ENCODE measurements at places on chromosomes 16 and 17.

DNA sequence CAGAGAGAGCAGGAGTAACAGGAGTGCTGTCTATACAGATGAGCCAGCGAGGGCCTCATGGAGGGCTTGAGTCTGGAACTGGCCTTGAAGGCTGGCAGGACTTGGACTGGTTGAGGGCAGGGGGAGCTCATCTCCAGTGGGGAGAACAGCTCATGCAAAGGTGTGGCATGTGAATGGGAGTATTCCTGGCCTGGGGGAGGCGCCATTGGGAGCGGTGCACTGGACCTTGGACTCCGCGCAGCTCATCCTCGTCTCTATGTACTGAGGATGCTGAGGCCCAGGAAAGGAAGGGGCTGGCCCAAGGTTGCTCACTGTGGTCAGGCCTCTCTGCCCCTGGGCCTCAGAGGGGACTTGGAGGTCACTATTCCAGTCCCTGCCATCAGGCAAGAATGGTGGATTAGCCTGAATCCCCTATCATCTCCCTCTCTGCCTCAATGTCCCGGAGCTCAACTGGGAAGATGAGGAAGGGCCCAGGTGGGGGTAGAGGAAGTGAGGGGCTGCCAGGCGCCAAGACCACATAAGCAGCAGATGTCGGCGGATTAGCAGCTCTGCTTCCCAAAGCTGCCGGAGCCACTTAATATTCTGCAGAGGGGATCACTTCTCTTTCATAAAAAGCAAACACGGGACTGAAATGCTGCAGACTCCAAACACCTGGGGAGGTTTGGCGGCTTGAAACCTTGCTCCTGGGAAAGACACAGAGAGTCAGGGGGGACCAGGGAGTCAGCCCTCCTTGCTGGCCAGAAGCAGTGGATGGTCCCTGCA, 88.9 kb downstream of the SDK2 start:
- DNase-seq, result no peak

DNA sequence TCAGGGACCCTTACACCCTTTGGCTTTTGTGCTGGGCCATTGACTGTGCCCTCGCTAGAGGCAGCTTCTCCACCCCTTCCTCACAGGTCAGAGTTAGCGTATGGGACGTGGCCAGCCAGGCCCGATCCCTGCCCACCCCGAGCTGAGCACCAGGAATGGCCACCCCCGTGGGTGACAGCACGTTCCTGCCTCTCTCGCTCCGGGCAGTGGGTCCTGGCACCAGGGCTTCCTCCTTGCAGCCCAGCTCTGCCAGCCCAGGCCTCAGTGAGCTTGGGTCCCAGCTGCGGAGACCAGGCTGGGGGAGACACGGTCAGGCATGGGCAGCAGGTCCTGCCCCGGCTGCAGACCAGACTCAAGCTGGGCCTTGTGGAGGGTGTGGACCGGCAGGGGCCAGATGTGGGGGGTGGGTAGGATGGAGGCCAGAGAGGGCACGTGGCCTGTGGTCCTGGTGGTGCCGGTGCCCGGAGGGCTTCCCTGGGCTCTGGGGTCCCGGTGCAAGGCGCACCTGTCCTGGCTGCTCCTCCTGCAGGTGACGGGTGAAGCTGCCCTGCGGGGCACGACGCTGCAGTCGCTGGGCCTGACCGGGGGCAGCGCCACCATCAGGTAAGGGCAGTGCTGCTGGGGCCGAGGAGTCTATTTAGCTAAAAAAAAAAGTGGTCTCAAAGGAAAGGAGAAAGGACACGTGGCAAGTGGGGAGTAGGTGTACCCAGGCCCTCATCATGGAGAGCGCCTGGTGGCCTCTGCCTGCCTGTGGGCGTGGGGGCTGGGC, 18.2 kb downstream of the ASPSCR1 start:
- DNase-seq, result no peak

DNA sequence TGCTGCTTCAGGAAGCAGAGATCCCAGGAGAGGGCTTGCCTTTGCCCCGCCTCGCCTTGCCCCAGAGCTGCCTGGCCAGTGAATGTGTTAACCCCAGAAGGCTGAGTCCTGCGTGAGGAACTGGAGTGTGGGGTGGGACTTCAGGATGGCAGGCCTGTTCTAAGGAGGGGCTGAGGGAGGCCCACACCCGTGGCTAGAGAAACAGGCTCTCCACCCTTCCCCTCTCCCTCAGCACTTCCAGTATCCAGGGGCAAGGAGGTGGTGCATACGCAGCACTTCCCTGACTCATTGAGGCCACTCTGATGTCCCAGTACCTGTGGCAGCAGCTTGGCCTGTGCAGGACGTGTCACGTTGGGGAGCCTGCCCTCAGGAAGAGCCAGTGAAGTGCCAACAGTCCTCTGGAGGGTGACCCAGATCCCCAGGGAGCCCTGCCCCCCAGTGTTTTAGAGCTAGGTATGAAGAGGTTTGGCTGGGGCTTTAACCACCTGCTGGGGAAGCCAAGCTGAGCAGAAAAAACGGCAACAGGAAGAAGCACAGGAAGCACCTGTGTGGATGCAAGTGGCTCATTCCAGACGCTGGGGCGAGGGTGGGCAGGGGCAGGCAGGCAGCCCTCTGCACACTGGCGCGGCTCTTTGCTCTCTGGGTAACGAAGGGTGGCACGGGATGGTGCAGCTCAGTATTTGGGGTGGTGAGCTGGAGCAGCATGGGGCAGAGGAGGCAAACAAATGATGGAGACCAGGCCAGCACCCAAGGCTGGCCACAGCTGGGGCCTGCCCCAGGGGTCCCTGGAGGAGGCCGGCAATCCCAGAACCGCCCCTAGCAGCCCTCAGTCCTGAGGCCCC, 14.7 kb upstream of the CTCF start:
- DNase-seq, result no peak

DNA sequence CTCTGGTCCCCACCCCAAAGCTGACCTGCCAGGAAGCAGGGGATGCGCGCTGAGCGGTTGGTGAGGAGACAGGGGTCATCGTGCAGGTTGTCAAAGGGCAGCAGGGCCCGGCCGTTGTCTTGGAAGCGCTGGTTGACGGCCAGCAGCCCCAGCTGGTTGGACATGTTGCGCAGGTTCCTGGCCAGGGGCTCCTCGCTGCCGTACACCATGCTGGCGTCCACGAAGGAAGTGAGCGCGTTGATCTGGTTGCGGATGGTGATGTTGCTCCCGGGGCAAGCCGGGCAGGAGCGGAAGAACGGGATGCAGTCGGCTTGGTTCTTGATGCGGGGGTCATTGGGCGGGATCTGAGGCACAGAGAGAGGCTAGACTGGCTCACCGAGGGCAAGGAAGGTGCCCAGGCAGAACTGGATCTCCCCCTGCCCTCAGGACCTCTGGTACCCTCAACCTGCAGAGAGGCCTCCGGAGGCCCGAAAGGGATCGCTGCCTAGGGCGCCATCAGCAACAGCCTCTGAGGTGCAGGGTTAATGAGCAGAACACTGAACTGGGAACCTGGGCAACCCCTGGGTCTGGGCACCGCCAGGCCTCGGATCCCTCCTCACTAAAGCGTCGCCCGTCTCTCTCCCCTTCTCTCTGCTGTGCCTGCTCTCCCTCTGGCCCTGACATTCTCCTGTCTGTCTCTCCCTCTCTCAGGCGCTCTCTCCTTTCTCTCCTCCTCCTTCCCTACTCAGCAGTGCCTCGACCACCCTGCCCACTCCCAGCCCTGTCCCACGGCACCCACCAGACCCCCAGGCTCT, 2.7 kb downstream of the MPO start:
- no peak for DNase-seq

- no peak for DNase-seq
Measured at GRCh38 chr17:13337151-13337550, 264.6 kb downstream of the HS3ST3A1 start.

- peak; percentile 92 for DNase-seq
Measured at GRCh38 chr16:2904100-2904921, 7.4 kb upstream of the FLYWCH1 start.

Measured in ACHN (cell line).